ENCODE measurements at places on chromosomes 3 and 15. TPM values are rescaled to one million over a fixed set of nuclear protein-coding genes. Genes with fewer than 3 reads are reported as not detected.

Gene ARGFX
- not detected for total RNA-seq

Gene HOMER2
- total RNA-seq, result 7.3 TPM

Gene TMEM212
- total RNA-seq, result not detected

Gene PLEKHO2
- total RNA-seq, result 56.1 TPM

Gene CHRNA5
- total RNA-seq, result 1.5 TPM

Gene KBTBD13
- under 0.01 TPM for total RNA-seq

Gene MKRN2OS
- total RNA-seq, result 0.33 TPM

Gene GRM7
- total RNA-seq, result not detected

Gene GP9
- not detected for total RNA-seq

Gene LNP1
- 6.8 TPM for total RNA-seq

Gene CSPG5
- under 0.01 TPM for total RNA-seq

Gene INSYN1
- 0.73 TPM for total RNA-seq

Gene RETNLB
- total RNA-seq, result not detected

Gene YEATS2
- 44.2 TPM for total RNA-seq

Gene ADGRG7
- not detected for total RNA-seq

Gene ZDHHC19
- not detected for total RNA-seq

Gene ZNF592
- total RNA-seq, result 4.7 TPM

Gene MAN2A2
- 13.2 TPM for total RNA-seq

Gene IL5RA
- not detected for total RNA-seq

Gene BFSP2
- not detected for total RNA-seq

Gene RNF123
- total RNA-seq, result 26.2 TPM

Gene CIP2A
- total RNA-seq, result 5.8 TPM

Gene CYP1A2
- total RNA-seq, result not detected

Gene OSTN
- total RNA-seq, result 0.44 TPM

Gene RLBP1
- total RNA-seq, result not detected

Gene ESYT3
- not detected for total RNA-seq

Gene SLC2A2
- not detected for total RNA-seq

Gene C2CD4A
- not detected for total RNA-seq

Gene TRPM1
- total RNA-seq, result not detected

Gene C3orf85
- not detected for total RNA-seq

Gene ROPN1
- total RNA-seq, result not detected

Measured in smooth muscle cell of trachea (primary cell).